ENCODE measurements at places on chromosomes 12 and 14. TPM values are rescaled to one million over a fixed set of nuclear protein-coding genes. Genes with fewer than 3 reads are reported as not detected.
A peak's percentile ranks its signal among the peaks of the same experiment; 100 is the strongest.

DNA sequence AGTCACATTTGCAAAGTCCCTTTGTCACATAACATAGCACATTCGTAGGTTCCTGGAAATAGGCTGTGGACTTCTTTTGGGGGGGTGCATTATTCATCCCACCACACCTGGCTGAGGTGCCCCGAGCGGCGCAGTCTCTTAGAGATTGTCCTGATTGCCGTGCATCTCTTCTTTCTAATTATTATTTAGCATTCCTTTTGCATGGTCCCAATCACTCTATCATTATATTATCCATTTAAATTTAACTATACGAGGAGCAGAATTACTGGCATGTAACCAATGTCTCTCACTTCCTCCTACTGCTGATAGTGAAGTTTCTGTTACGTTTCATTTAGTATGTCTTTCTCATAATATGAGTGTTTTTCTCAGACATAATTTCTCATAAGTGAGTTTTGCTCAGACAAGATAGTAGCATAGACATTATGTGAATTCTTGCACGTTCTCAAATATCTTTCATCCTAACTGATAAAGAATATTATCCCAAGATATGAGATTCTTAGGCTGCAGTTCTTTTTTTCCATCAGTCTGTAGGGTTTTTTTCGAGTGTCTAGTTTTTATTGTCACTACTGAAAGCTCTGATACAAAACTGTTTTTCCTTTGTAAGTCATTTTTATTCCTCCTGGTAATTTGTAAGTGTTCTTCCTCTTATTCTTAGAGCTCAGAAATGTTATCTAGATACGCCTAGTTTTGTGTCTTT lies 444.3 kb downstream of the NELL2 start:
- H3K27ac ChIP-seq = no peak overlapping the region
- H3K4me3 ChIP-seq = no peak overlapping the region
- no peaks in the 10 kb centered on the region for H3K36me3 ChIP-seq
- H3K4me1 ChIP-seq = no peaks in the 10 kb centered on the region
- no peak for DNase-seq

GRCh38 chr14:79483477-79484388 lies 727.6 kb downstream of the DIO2 start:
- H3K27ac ChIP-seq = no peak overlapping the region
- no peak overlapping the region for H3K4me3 ChIP-seq
- H3K36me3 ChIP-seq = no peaks in the 10 kb centered on the region
- no peaks in the 10 kb centered on the region for H3K27me3 ChIP-seq

- DNase-seq = no peak
- peaks cover 6% of the 10 kb centered on the region for H3K27me3 ChIP-seq
- no peaks in the 10 kb centered on the region for H3K36me3 ChIP-seq
- H3K27ac ChIP-seq = no peak overlapping the region
Observed at GRCh38 chr12:5480938-5481303, 49.0 kb downstream of the NTF3 start.

DNA sequence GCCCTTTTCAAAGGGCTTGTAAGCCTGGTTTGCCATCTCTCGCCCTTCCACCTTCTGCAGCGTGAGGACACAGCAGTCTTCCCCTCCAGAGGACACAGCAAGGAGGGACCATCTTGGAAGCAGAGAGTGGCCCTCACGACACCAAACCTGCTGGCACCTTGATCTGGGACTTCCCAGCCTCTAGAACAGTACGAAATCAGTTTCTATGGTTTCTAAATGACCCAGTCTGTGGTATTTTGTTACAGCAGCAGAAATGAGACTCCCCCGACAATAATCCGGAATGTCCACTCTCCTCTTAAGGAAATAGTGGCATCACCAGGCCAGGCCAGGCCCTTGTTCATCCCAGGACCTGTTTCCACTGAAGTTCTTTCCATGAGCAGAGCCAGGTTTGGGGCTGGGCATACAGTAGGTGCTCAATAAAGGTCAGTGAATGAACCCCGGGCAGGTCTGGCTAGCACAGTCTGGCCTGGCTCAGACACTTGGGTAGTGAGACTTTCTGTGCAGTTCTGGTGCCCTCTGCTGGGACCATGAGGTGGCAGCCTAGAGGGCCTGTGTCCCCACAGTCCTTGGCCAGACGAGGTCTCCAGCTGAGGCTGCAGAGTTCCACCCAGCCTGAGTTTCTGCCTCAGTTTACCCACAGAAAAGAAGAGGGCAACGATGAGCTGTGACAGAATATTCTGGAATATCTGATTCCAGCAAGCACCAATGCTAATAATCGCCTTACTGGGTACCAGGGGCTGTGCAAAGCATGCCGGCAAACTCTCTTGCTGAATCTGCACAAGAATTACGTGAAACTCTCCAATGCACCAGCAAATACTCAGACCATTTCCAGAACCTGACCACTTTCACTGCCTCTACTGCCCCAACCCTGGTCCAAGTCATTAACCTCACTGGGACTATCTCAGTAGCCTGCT lies 14.0 kb downstream of the ABCB9 start:
- H3K27me3 ChIP-seq = no peaks in the 10 kb centered on the region
- H3K27ac ChIP-seq = no peak overlapping the region
- peak; percentile 80 for DNase-seq

- no peaks in the 10 kb centered on the region for H3K36me3 ChIP-seq
- no peak for DNase-seq
- no peak overlapping the region for H3K4me3 ChIP-seq
- H3K4me1 ChIP-seq = no peaks in the 10 kb centered on the region
- H3K27me3 ChIP-seq = no peaks in the 10 kb centered on the region
- H3K27ac ChIP-seq = no peak overlapping the region
Observed at GRCh38 chr14:28483506-28483905, 283.1 kb upstream of the FOXG1 start.

GRCh38 chr12:53299101-53299453 lies 418 bp upstream of the MYG1 start:
- no peaks in the 10 kb centered on the region for H3K27me3 ChIP-seq
- no peak overlapping the region for H3K4me3 ChIP-seq
- H3K4me1 ChIP-seq = peaks cover 64% of the 10 kb centered on the region
- DNase-seq = no peak
- H3K36me3 ChIP-seq = no peaks in the 10 kb centered on the region

GRCh38 chr12:118166946-118167345 lies 31.0 kb downstream of the PEBP1 start:
- H3K27me3 ChIP-seq = no peaks in the 10 kb centered on the region
- DNase-seq = no peak
- no peaks in the 10 kb centered on the region for H3K4me1 ChIP-seq

DNA sequence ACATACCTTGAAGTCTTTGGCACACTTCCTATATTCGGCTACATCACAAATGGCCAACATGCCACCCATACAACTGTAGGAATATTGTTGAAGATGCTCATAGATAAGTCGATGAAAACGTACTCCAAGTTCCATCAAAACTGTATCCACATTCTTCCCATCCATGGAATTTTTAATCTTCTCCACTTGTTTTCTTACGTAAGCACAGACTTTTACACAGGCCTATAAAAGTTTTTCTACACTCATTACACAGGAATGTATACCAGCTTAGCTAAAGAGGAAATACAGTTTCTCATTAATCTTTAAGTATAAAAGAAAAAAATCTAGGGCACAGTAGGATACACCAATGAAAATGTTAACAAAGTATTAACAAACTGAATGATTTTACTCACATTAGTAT lies 59.1 kb downstream of the EXOC5 start:
- H3K27me3 ChIP-seq = no peaks in the 10 kb centered on the region
- no peak overlapping the region for H3K27ac ChIP-seq
- no peak for DNase-seq
- no peak overlapping the region for H3K4me3 ChIP-seq
- peaks cover 6% of the 10 kb centered on the region for H3K4me1 ChIP-seq
- H3K36me3 ChIP-seq = peaks cover 7% of the 10 kb centered on the region

- no peak overlapping the region for H3K4me3 ChIP-seq
- no peaks in the 10 kb centered on the region for H3K4me1 ChIP-seq
- no peaks in the 10 kb centered on the region for H3K36me3 ChIP-seq
- no peak for DNase-seq
- H3K27me3 ChIP-seq = no peaks in the 10 kb centered on the region
- H3K27ac ChIP-seq = no peak overlapping the region
Observed at GRCh38 chr14:96637521-96637920, 135.3 kb downstream of the PAPOLA start.

- DNase-seq = no peak
- no peak overlapping the region for H3K4me3 ChIP-seq
- H3K27me3 ChIP-seq = no peaks in the 10 kb centered on the region
- no peaks in the 10 kb centered on the region for H3K4me1 ChIP-seq
- H3K36me3 ChIP-seq = no peaks in the 10 kb centered on the region
- H3K27ac ChIP-seq = no peak overlapping the region
Observed at GRCh38 chr14:95287176-95287754, 32.4 kb downstream of the CLMN start.

DNA sequence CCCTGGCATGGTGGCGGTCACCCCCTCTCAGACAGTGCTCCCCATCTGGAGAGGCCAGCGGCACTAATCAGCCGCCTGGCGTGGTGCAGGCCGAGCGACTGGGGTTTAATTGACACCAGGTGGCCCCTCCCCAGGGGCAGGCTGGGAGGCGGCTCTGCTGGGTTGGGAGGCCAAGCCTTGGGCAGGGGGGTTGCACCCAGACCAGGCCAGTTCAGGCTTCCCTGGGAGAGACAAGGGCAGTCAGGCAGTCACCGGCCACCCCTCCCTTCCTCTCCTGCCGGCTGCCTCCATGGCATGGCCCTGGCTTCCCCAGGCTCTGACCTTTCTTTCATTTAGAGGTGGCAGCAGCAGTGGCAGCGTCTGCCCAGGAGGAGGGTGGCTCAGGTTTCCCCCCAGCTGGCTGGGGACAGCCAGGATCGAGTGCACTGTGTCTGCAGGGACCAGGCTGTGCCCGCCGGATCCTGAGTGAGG lies 78.1 kb upstream of the NOS1 start:
- no peaks in the 10 kb centered on the region for H3K4me1 ChIP-seq
- H3K4me3 ChIP-seq = no peak overlapping the region
- H3K27me3 ChIP-seq = no peaks in the 10 kb centered on the region
- DNase-seq = no peak

- H3K27ac ChIP-seq = no peak overlapping the region
- no peak overlapping the region for H3K4me3 ChIP-seq
- no peak for DNase-seq
- no peaks in the 10 kb centered on the region for H3K4me1 ChIP-seq
- H3K36me3 ChIP-seq = no peaks in the 10 kb centered on the region
Observed at GRCh38 chr12:82675246-82675645, 11.5 kb upstream of the TMTC2 start.

GRCh38 chr12:48105321-48105866 lies 485 bp downstream of the SENP1 start:
- peak overlapping the region; percentile 86 for H3K27ac ChIP-seq
- H3K4me1 ChIP-seq = peaks cover 18% of the 10 kb centered on the region

- DNase-seq = no peak
- no peak overlapping the region for H3K4me3 ChIP-seq
Observed at GRCh38 chr12:92436856-92437255, 265.9 kb upstream of the PLEKHG7 start.

GRCh38 chr12:125652681-125653080 lies 587.4 kb downstream of the AACS start:
- no peak overlapping the region for H3K27ac ChIP-seq
- H3K27me3 ChIP-seq = no peaks in the 10 kb centered on the region
- no peaks in the 10 kb centered on the region for H3K4me1 ChIP-seq
- no peaks in the 10 kb centered on the region for H3K36me3 ChIP-seq

GRCh38 chr12:105335856-105336255 lies 5.4 kb downstream of the C12orf75 start:
- H3K4me3 ChIP-seq = no peak overlapping the region
- no peak for DNase-seq
- no peaks in the 10 kb centered on the region for H3K4me1 ChIP-seq
- no peaks in the 10 kb centered on the region for H3K27me3 ChIP-seq

GRCh38 chr12:108645686-108646599 lies 12.2 kb upstream of the SELPLG start:
- no peaks in the 10 kb centered on the region for H3K27me3 ChIP-seq
- no peak for DNase-seq
- peaks cover 44% of the 10 kb centered on the region for H3K4me1 ChIP-seq
- no peak overlapping the region for H3K4me3 ChIP-seq

- no peak overlapping the region for H3K4me3 ChIP-seq
- H3K27ac ChIP-seq = no peak overlapping the region
- peaks cover 7% of the 10 kb centered on the region for H3K36me3 ChIP-seq
- no peaks in the 10 kb centered on the region for H3K27me3 ChIP-seq
- no peaks in the 10 kb centered on the region for H3K4me1 ChIP-seq
Observed at GRCh38 chr12:125110641-125111360, 45.6 kb downstream of the AACS start.

GRCh38 chr12:108731866-108732461 lies 646 bp upstream of the CORO1C start:
- H3K4me1 ChIP-seq = no peaks in the 10 kb centered on the region
- H3K4me3 ChIP-seq = peak overlapping the region; percentile 99
- peak; percentile 100 for DNase-seq
- no peaks in the 10 kb centered on the region for H3K27me3 ChIP-seq

DNA sequence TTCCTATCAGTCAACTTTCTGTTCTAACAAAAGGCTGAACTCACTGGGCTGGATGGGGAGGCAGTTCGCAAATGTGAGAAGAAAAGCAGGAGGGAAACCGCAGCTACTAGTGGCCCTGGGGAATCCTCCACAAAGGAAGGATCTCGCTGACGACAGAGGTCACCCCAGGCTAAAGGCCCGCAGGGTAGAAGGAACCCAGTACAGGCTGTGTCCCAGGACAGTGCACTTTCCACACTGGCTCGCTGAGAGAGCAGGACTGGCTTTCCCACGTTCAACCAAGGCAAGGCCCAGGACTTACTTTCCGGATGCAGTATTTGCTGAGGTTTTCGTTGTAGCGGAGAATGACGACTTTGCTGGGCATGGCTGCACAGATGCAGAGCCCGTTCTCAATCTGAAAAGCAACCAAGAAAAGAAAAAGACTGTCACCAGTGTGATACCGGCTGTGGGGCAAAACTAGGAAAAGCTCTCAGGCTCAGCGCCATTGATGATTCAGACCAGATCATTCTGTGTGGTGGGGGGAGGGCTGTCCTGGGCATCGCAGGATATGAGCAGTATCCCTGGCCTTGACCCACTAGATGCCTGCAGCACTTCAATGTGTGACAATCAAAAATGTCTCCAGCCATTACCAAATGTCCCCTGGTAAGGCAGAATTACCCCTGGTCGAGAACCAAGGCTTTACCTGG lies 36.3 kb downstream of the PRKAB1 start:
- H3K36me3 ChIP-seq = no peaks in the 10 kb centered on the region
- no peak overlapping the region for H3K4me3 ChIP-seq
- no peaks in the 10 kb centered on the region for H3K4me1 ChIP-seq
- no peaks in the 10 kb centered on the region for H3K27me3 ChIP-seq
- H3K27ac ChIP-seq = no peak overlapping the region

GRCh38 chr12:4563336-4563735 lies 1.3 kb downstream of the DYRK4 start:
- no peak for DNase-seq
- peaks cover 15% of the 10 kb centered on the region for H3K27me3 ChIP-seq
- H3K4me3 ChIP-seq = no peak overlapping the region

- H3K36me3 ChIP-seq = no peaks in the 10 kb centered on the region
- no peak for DNase-seq
- H3K4me1 ChIP-seq = no peaks in the 10 kb centered on the region
- no peak overlapping the region for H3K27ac ChIP-seq
Observed at GRCh38 chr14:65173973-65174693, 71.8 kb upstream of the MAX start.

GRCh38 chr12:107025671-107026070 lies 38.7 kb upstream of the MTERF2 start:
- H3K27me3 ChIP-seq = no peaks in the 10 kb centered on the region
- H3K36me3 ChIP-seq = no peaks in the 10 kb centered on the region
- peak overlapping the region; percentile 28 for H3K27ac ChIP-seq
- no peaks in the 10 kb centered on the region for H3K4me1 ChIP-seq
- no peak overlapping the region for H3K4me3 ChIP-seq

The ACOT6 gene
- not detected for total RNA-seq

The LRTM2 gene
- total RNA-seq = not detected

The LRRC9 gene
- not detected for total RNA-seq

The SLC11A2 gene
- total RNA-seq = 33.9 TPM

The TBX3 gene
- total RNA-seq = 8.6 TPM

The SMCO2 gene
- not detected for total RNA-seq

The TAC3 gene
- 4.5 TPM for total RNA-seq

The RPL6 gene
- total RNA-seq = 2,161 TPM

The AMN gene
- total RNA-seq = not detected

The DENND5B gene
- total RNA-seq = 24.3 TPM

The ARHGEF25 gene
- 140 TPM for total RNA-seq

All from sigmoid colon (tissue), 7 donors.